ENCODE measurements at places on chromosomes 2 and 18. TPM values are rescaled to one million over a fixed set of nuclear protein-coding genes. Genes with fewer than 3 reads are reported as not detected.
A peak's percentile ranks its signal among the peaks of the same experiment; 100 is the strongest.

DNA sequence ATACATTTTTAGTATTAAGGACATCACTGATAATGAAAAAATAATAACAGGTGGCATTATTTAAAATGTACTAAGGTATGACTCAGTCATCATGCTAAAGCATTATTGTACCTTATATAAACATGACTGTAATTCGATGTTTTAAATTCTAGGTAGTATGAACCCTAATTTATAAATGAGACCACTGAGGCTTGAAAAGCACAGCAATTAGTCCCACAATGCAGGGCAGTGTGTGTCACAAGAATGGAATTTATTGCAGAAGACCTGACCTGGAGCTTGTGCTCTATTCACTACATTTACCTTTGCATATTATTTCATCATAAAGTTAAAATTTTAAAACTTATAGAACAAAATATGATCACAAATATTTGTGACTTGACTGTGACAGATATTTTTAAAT is 358.5 kb upstream of the DSEL start:
- no peak for DNase-seq

HTRA2 gene
- 52.8 TPM for total RNA-seq

UGGT1 gene
- total RNA-seq: 44.1 TPM

RAB31 gene
- 44.6 TPM for total RNA-seq

GRCh38 chr2:2850859-2851258 is 519.8 kb upstream of the MYT1L start:
- DNase-seq: no peak

DNAH7 gene
- 0.05 TPM for total RNA-seq

DNA sequence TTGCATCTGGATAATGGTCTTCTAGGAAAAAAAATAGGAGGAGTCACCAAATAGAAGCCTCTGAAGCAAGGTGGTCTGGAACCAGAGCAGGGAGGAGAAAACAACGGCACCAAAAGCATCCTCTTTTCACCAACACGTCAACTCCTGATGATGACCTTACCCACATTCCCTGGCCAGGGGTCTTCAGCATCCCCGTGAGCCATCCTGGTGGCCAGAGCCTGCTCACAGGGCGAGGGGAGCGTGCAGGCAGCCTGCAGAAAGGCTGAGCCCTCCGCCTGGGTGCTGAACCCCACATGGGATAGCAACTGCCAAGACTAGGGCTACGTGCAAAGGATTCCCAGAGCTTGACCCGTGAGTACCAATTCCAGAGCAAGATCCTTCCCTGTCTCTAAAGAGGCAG is 191.0 kb downstream of the NDUFA10 start:
- no peak for DNase-seq

GRCh38 chr2:127631541-127631996 is 14.4 kb upstream of the GPR17 start:
- no peak for DNase-seq

- DNase-seq: no peak
Observed at GRCh38 chr2:173647681-173648311, 293.1 kb downstream of the CDCA7 start.

DNA sequence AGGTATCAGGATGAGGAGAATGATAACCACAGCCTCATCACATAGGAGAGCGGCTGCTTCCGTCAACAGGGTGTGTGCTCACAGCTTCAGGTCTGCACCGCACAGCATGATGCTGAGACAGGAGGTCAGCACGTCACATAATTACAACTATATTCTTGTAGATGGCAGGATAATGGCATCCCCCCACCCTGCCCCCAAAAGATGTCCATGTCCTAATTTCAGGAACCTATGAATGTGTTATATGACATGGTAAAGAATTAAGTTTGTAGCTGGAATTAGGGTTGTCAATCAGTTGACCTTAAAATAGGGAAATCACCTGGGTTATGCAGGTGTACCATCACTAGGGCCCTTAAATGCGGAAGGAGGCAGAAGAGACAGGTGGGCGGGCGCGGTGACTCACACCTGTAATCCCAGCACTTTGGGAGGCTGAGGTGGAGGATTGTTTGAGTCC is 73.9 kb downstream of the ARL4C start:
- DNase-seq: peak; percentile 66

GRCh38 chr2:195601361-195601760 is 55.7 kb upstream of the SLC39A10 start:
- DNase-seq: no peak

DNA sequence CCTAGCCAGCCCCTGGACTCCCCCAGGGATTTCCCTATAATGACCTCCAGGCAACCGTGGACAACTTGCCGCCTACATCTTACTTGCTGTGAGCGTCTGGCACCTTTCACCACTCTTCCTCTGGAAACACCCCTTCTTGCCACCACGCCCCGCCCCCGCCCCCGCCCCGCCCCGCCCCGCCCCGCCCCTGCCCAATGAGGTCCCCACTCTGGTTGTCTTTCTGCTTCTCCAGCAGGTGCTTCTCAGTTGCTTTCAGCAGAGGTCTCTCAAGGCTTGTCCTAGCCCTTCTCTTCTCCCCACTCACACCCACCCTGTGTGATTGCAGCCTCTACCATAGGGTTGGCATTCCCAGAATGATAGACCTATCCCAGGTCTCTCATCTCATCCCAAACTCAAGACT is 214.5 kb downstream of the EN1 start:
- no peak for DNase-seq

DNA sequence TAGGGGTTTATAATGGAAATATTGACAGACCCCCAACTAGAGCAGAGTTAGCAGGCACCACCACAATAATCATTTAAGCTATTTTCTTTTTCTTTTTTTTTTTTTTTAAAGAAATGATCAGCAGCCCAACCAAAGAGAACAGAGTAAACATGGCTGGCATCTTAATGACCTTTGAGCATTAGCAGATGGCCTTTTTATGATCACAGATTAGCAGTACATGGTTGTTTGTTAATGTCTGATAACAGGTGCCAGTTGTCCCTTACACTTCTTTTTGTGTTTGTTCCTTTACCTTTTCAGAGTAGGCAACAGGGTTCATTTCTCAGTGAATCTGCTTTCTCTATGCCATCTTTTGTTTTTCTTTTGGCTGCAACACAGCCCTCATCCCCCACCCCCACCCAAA is 747.0 kb downstream of the BCL11A start:
- no peak for DNase-seq

DNA sequence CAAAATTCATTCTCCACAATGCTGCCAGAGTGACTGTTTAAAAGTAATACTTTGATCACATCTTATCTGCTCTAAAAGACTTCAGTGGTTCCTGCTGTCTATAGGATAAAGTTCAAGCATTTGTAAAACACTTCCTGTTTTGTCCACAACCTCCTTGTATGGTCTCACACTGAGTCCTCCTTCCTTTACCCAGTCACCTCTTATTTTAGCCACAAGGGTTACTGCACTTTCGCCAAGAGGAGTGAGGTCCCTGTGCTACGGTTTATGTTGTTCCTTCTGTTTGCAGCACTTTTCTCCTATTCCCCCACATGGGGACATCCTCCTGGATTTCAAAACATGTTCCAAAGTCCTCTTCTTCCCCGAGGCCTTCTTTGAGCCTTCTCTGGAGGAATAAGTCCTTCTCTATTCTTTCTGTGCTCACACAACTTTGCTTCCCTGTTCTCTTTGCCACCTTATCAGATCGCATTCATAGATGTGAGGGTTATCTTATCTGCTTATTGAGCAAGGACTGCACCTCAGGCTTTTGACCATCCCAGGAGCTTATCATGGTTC is 112.2 kb upstream of the NABP1 start:
- peak; percentile 13 for DNase-seq

EFHD1 gene
- not detected for total RNA-seq

DNA sequence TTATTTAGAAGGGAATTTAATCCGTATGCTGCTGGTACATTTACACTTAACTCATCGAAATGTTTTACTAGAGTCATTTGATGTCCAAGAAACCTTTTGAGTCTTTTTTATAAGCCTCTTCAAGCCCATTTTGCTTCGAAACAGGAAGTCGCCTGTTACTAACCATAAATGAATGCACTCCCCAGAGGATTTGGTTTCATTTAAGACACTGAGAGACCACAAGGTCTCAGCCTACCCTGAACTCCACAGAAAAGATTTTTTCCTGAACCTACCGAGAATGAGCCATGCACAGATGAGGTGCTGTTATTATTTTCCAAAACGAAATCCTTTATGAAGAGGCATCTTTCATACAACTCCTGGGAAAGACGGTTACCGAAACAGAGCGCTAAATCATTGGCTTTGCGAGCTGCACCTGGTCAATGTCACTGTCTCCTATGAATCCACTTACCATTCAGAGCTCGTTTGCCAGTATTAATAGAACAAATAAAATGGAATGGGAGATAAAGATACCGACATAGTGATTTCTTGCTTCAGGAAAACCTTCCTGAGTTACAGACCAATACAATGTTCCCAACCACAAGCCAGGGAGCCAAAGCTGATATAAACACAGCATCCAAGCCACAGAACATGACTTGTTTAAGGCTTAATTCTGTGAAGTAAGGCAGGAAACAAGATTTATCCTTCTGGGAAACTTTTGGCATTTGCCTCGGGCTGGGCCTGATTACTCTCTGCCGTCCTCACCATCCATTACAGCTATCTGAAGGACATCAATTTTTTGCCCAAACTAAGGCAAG is 382.1 kb downstream of the OSR1 start:
- DNase-seq: peak; percentile 21

- DNase-seq: peak; percentile 2
Observed at GRCh38 chr2:183998041-183998796, 600.1 kb upstream of the ZNF804A start.

DNA sequence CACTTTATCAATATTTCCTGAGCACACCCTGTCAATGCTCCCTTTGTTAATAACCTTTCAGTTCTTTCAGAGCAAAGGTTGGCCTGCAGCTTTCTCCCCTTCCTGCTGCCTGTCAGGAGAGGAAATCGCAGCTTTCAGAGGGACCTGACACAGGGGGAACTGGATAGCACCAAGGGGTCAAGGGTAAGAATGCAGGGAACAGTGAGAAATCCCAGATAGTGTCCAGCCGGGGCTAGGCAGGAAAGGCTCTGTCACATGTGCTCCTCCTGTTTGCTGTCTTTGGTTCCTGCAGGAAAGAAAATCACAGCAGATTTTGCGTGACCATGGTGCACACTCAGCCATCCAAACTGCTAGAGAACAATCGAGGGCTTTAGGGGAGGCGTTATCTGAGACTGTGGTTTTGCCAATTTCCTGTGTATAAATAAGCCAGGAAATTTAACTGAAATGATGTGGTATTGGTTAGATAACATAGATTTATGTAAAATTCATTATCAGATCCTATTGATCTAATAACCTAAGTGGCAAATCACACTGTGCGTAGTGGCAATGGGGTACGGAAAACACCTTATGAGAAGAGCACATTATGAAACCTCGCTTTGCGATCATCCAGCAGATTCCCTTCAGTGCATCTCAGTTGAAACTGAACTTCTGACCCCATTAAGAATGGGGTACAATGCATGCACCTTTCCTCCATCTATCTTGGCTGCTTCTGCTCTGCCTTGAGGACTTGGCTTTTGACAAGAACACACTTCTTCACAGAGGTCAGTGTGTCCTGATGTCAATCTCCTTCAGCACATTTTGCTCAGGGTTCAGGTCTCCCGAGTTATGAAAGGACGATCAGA is 178.0 kb downstream of the ICOS start:
- DNase-seq: no peak

DNA sequence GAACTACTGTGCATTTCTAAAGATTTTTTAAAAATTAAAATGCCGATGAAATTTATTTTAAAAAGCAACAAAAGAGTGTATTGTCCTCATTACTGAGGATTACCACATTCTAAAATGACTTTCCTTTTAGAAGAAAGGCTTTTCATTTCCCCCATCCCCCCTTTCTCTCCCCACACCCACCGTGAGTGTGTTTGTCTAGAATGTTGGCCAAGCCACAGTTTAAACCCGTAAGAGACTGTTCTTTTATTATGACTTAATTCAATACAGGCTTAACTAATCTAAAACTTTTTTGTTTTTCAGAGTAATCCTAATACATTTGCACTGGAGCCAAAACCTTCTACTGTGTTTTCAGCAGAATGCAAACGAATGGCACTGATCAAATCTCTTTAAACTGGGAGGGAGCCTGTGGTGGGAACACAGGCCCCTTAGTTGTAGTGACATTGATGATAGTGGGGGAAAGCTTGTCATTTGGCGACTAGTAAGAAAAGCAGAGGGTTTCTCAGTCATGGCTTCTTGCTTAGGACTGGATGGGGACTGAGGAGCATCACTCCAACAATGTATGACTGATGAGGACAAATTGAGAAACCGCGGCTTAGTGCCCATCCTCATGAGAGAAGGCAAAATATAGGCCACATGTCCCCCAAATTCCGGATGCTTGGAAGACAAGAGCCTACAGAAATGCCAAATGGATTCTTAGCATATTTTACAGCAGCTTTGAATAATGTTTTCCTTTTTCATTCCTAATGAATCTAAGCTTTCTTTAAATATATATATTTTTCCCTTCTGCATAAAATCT is 154.0 kb upstream of the SMIM21 start:
- no peak for DNase-seq

- no peak for DNase-seq
Observed at GRCh38 chr18:59617468-59617932, 79.7 kb downstream of the CCBE1 start.

- DNase-seq: no peak
Observed at GRCh38 chr2:37767959-37768925, 96.8 kb upstream of the CDC42EP3 start.

DNA sequence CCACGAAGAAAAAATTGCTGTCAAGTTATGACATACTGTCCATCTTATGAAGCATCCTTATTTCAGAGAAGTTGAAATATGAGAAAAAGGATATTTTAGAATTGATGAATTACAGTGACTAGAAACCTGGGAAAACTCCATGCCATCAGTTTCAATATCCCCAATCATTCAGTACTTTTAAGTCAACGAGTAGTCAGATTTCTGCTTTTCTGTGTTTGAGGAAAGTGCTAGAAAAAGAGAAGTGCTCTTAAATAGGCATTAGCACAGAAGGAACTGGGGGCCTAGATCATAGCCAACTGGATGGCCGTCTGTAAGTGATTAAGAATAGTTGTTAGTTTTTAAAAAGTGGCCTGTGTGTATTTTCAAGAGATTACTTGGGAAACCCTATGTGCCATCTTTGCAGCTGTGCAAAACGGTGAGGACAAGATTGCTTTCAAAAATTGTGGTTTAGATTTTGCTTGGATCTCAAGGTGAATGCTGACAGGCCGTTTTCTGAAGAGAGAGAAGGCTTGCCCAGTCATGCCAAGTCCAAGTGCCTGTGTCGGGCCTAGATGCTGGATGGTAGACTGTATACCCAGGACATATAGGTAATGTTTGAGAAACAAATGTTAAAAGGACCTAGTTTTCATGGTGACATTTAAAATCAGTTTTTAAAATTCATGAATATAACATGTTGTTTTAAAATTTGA is 5.1 kb downstream of the NEDD4L start:
- DNase-seq: no peak

- no peak for DNase-seq
Observed at GRCh38 chr2:188963741-188964140, 10.4 kb upstream of the COL3A1 start.

ST8SIA5 gene
- total RNA-seq: not detected

EGR4 gene
- 0.30 TPM for total RNA-seq
